ENCODE measurements at places on chromosomes 5 and 9.
A peak's percentile ranks its signal among the peaks of the same experiment; 100 is the strongest.

DNA sequence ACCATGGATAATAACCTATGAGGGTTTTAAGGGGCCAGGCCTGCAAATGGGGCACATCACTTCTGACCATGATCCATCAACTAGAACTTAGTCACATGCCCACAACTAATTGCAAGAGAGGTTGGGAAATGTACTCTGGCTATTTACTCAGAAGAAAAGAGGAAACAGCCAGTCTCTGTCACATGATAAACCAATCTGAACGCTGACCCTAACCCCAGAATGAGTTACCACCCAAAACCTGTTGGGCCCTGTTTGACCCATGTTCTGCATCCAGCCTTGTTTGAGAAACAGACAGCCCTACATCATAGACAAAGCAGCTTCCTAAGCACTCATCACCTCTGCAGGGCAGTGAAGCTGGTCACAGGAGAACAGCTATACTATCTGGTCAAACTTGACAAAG lies 5.8 kb downstream of the MACROH2A1 start:
- DNase-seq: no peak

DNA sequence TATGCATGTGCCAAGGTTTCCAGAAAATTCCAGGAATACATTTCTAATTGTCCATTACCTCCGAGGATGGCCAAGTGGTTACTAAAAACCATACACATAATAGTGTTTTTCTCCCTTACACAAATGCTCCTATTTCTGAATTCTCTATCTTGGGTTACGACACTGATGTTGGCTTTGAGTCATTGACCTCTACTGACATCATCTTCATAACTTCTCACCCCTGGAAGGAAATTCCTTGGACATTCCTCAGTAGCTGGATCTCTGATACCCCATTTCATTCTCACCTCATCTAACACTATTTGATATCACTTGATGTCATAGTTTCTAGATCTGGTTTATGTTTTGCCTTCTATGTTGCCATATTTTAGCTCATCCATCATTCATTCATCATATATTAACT lies 287.2 kb downstream of the CTNND2 start:
- DNase-seq: no peak

- no peak for DNase-seq
These were observed 23.8 kb upstream of the ALDH1B1 start for GRCh38 chr9:38368731-38369130.

DNA sequence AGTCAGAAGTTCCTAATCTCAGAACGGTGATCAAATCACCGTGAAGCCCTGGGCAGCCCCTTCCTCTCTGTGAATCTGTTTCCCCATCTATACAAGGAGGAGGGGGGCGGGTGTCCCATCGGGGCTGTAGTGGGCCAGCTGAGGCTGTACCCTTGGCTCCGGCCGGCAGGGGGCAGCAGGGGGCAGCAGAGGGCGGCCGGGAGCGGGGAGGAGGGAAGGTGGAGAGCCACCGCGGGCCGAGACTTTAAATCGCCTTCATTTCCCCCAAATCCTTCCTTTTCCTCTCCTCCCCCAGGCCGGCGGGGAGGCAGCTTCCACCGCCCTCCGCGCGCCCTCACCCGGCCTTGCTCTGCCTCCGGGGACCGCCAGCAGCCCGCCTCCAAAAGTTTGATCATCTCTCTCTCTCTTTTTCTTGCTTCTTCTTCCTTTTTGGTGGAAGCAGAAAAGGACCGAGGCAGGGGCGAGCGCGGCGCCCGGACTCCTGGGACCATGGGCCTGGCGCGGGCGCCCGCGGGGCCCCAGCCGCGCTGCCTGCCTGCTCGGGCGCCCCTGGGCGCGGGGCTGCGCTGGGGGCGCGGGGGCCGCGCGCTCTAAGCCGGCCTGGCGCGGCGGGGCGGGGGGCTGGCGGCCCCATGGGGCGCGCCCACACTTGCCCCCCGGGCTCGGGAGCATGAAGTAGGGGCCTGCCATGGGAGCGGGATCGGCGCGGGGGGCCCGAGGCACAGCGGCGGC lies at the start of gene COL27A1:
TSS of gene COL27A1 (plus strand) at position 275 of the 732 bp plus-strand sequence. CDS start at position 689, 414 bp downstream.
- DNase-seq: peak; percentile 71

- DNase-seq: no peak
These were observed 104.7 kb upstream of the ISL1 start for GRCh38 chr5:51278539-51278938.

GRCh38 chr9:14692470-14693250 lies 572 bp downstream of the ZDHHC21 start:
- DNase-seq: peak; percentile 18

- no peak for DNase-seq
These were observed 2.8 kb upstream of the HMCN2 start for GRCh38 chr9:130262771-130263170.

- DNase-seq: no peak
These were observed 38.7 kb downstream of the UBQLN1 start for GRCh38 chr9:83669067-83669466.

GRCh38 chr5:124825250-124825982 lies 79.0 kb upstream of the ZNF608 start:
- no peak for DNase-seq

GRCh38 chr9:137270929-137271695 lies 6.4 kb upstream of the TOR4A start:
- DNase-seq: peak; percentile 16

DNA sequence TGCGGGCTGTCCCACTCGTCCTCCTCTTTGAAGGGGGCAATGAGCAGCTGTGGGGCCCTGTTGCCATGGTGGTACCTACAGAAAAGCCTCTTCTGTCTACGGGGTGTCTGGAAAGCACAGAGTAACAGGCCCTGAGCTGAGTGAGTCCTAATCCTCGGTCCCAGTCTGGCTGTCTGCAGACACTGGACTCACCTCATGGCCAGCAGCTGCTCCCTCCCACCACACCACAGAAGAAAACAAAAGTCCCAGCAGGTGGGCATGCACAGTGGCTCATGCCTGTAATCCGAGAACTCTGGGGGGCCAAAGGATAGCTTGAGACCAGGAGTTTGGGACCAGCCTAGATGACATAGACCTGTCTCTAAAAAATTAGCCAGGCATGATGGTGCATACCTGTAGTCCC lies 19.9 kb downstream of the P4HA2 start:
- no peak for DNase-seq

- no peak for DNase-seq
These were observed 20.1 kb downstream of the ISOC1 start for GRCh38 chr5:129114539-129115193.

- no peak for DNase-seq
These were observed 8.5 kb upstream of the RALGPS1 start for GRCh38 chr9:126906091-126906490.

DNA sequence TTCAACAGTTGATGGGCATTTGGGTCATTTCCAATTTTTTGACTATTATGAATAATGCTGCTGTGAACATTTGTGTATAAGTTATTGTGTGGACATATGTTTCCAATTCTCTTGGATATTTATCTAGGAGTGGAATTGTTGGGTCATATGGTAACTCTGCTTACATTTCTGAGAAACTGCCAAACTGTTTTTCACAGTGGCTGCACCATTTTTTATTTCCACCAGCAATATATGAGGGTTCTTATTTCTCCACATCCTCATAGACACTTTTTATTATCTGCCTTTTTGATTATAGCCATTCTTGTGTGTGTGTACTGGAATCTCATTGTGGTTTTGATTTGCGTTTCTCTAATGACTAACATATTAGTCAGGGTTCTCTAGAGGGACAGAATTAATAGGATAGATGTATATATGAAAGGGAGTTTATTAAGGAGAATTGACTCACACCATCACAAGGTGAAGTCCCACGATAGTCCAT lies 14.7 kb upstream of the MED27 start:
- DNase-seq: no peak

- DNase-seq: no peak
These were observed 62.4 kb upstream of the GLIS3 start for GRCh38 chr9:4362281-4362680.

DNA sequence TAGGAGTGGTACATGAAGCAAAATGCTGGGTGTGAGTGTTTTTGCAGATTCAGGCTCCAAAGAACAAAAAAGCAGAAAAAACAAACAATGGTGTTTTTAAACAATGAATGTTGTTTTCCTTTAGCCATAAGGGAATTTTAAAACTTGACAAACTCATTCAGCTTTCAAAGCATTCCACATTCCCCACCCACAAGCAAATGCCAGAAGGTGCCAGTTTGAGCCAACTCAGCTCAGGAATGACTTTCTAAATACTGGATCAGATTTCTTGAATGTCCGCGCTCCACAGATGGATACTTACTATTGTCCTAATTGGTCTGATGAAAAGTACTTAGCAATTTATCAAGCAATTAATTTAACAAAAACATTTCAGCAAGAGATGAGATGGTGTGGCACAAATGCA lies 12.9 kb upstream of the MOB3B start:
- DNase-seq: no peak

DNA sequence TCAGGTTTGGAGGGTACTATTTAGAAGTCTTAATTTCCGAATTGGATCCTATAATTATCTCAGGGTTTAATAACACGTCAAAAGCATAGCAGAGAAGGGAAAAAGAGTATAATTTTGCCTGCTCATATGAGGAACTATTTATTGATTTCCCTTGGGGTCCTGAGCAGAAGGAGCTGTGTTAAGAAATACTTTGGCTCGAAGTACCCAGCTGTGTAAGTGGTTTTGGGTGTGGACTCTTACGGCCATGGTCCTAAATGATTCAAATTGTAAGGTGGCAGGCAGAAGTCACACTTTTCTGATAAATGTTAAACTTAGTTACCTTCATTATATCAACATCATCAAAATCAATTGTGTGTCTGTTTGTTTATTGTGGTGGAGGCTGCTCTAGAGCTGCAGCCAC lies 190.4 kb downstream of the MTRR start:
- DNase-seq: no peak

GRCh38 chr5:154868702-154869101 lies 10.3 kb downstream of the CNOT8 start:
- no peak for DNase-seq

- no peak for DNase-seq
These were observed 3.9 kb upstream of the SLC6A3 start for GRCh38 chr5:1449081-1449630.

- DNase-seq: no peak
These were observed 371 bp upstream of the PITX1 start for GRCh38 chr5:135034236-135034962.

DNA sequence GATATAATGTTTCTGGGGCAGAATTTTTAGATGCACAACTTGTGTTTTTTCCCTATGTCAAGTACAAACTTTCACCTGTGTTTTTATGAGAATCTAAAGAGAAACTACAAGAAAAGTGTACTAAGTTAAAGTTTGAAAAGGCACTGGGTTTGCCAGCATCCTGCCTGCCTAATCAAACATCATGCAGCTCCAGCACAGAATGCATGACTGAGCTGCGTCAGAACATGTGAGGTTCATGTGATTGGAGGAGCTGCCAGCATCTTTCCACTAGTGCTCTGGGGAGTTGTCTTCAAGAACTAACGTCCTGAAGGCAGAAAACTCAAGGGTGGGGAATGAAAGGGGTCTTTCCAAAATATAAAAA lies 46.1 kb upstream of the RIC1 start:
- peak; percentile 38 for DNase-seq

GRCh38 chr9:117734523-117735314 lies 30.5 kb downstream of the TLR4 start:
- no peak for DNase-seq

GRCh38 chr5:176648474-176649194 lies 1.4 kb downstream of the TSPAN17 start:
- peak; percentile 47 for DNase-seq

GRCh38 chr9:120868339-120868675 lies 8.7 kb downstream of the PHF19 start:
- DNase-seq: no peak

DNA sequence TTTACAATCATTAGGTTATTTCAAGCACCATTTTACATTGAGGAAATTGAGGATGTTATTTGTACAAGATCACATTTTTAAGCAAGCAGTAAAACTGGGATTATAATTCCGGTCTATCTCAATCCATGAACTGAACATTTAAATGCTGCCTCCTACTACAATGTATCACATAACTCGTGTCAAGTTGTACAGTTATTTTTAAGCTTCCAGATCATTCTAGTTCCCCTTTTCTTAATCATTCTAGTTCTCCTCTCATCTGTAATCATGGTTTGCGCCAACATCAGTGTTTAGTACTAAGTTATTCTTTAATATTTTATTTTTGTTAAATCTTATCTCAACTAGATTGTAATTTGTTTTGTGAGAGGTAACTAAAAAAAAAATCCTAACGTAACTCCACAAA lies 2.4 kb upstream of the UHRF2 start:
- no peak for DNase-seq

DNA sequence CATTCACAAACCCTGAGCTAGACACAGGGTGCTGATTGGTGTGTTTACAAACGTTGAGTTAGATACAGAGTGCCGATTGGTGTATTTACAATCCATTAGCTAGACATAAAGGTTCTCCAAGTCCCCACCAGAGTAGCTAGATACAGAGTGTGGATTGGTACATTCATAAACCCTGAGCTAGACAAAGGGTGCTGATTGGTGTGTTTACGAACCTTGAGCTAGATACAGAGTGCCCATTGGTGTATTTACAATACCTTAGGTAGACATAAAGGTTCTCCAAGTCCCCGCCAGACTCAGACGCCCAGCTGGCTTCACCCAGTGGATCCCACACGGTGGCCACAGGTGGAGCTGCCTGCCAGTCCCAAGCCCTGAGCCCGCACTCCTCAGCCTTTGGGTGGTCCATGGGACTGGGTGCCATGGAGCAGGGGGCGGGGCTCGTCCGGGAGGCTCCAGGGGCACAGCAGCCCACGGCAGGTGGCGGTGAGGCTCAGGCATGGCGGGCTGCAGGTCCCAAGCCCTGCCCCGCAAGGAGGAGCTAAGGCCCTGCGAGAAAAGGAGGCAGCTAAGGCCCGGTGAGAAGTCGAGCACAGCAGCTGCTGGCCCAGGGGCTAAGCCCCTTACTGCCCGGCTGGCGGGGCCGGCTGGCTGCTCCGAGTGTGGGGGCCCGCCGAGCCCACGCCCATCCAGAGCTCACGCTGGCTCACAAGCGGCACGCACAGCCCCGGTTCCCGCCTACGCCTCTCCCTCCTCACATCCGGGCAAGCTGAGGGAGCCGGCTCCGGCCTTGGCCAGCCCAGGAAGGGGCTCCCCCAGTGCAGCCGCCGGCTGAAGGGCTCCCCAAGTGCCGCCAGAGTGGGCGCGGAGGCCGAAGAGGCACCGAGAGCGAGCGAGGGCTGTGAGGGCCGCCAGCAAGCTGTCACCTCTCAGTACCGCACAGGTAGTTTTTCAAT lies 1039.2 kb upstream of the CDH9 start:
- no peak for DNase-seq

GRCh38 chr5:63727583-63727982 lies 234.7 kb downstream of the HTR1A start:
- DNase-seq: no peak

DNA sequence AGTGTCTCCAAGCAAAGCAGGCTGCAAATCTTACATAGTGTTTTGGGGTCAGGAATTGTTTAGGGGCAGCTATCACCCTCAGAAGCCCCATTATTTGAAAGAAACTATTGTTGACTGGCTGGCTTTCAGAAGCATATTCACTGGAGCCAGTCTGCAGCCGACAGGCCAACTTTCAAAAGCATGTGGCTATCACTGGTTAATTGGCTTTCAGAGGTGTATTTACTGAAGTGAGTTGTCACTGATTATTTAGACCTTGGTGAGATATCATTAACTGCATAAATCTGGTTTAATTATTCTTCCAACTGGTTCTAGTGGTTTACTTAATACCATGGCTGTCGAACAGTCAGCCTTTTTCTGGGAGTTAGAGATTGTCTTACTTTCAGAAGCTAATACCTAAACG lies 247.0 kb downstream of the CWC27 start:
- DNase-seq: no peak

- DNase-seq: no peak
These were observed 80.6 kb downstream of the SPEF2 start for GRCh38 chr5:35698047-35698808.
